Panc1 (cell line): ENCODE measurements at places on chromosomes 3 and 15. TPM values are rescaled to one million over a fixed set of nuclear protein-coding genes. Genes with fewer than 3 reads are reported as not detected.

Gene GOLGA6B
- total RNA-seq = not detected

Gene GOLGA6A
- 0.05 TPM for total RNA-seq

Gene DET1
- total RNA-seq = 5.2 TPM

Gene PYGO1
- total RNA-seq = 2.4 TPM

Gene BSN
- total RNA-seq = 0.87 TPM

Gene FBXL22
- total RNA-seq = 0.54 TPM

Gene ALDH1A3
- total RNA-seq = 143 TPM

Gene AMT
- 1.1 TPM for total RNA-seq

Gene GASK1A
- total RNA-seq = not detected

Gene NDN
- not detected for total RNA-seq

Gene ANKRD63
- total RNA-seq = 0.72 TPM

Gene ANKRD34C
- total RNA-seq = not detected

Gene CPN2
- 0.08 TPM for total RNA-seq

Gene CHRNA7
- total RNA-seq = 3.3 TPM

Gene ASB14
- total RNA-seq = not detected

Gene GOLGA6L7
- not detected for total RNA-seq

Gene ADGRG7
- not detected for total RNA-seq

Gene MGLL
- 2.1 TPM for total RNA-seq

Gene FANCD2OS
- not detected for total RNA-seq

Gene CLDN1
- 30.9 TPM for total RNA-seq

Gene NEK4
- total RNA-seq = 22.9 TPM

Gene BNC1
- total RNA-seq = not detected

Gene SLC9C1
- total RNA-seq = not detected

Gene HCN4
- total RNA-seq = 0.15 TPM

Gene NAALADL2
- 2.7 TPM for total RNA-seq

Gene NR1I2
- total RNA-seq = not detected

Gene IL17RC
- total RNA-seq = 23.6 TPM

Gene SLC38A3
- 6.0 TPM for total RNA-seq

Gene TOMM70
- 55.7 TPM for total RNA-seq

Gene NRG4
- total RNA-seq = 0.39 TPM

Gene ALPK3
- 1.0 TPM for total RNA-seq

Gene RHOV
- total RNA-seq = 4.2 TPM

Gene ZFYVE19
- total RNA-seq = 39.5 TPM

Gene UBR1
- 23.2 TPM for total RNA-seq

Gene FGF7
- total RNA-seq = not detected

Gene CLRN1
- not detected for total RNA-seq

Gene DGKG
- total RNA-seq = 0.46 TPM

Gene TMEM207
- total RNA-seq = not detected

Gene CILP
- total RNA-seq = 0.08 TPM

Gene FILIP1L
- 3.2 TPM for total RNA-seq

Gene ALS2CL
- total RNA-seq = 2.7 TPM
